ENCODE measurements at places on chromosomes 6 and 20.
A peak's percentile ranks its signal among the peaks of the same experiment; 100 is the strongest.

DNA sequence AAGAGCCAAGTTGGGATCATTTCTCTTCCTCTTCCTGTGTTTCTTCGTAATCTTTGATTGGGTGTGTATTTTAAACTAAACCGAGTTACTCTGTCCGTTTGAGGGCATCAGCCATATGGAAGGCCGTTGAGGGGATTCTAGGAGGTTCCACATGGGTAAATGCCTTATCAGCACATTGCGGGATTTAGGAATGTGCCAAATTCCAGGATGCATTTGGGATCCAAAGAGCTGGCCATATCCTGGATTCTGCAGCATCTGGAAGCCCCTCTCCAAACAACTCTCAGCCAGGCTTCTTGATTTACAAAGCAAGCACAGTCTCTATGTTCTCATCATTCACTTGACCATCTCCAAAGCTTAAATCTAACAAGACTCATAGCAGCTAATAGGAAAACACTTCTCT is 67.6 kb upstream of the RIN2 start:
- DNase-seq: peak; percentile 25

DNA sequence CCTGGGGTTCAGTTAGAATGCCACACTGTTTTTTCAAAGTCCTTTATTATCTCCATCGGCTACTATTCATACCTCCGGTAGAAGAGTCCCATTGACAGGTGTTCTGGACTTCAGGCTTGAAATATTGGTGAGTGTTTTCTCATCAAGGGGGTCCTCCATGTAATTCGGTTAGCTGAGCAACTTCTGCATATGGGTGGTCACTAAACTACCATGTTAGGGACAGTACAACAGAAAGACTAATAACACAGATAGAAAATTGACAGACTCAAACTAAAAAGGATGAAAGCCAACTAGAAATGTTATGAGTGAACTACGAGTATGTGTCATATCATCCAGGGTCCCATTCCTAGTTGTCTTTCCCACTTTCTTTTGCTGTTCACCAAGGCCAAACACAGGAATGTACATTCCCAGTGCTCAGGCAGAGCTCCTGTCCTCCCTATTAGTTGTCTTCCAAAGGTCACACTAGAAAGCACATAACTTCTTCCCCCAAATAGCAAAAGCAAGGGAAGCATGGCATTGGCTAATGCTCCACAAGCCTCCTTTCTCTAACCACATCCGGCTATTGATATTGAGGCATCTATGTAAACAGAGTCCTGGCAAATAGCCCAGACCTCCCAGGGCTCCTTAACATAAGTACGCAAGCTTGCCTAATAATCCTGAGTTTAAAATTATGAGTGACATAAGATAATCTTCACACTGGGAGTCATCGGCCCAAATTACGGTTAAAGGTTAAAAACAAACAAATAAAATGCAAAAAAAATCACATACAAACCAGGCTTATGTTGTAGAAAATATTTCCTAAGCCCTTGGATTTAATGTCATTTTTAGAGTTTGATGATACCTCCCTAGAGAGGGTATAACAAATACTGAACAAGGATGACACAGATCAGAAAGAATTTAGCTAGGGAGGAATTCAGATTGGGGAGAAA is 13.2 kb downstream of the CCN2 start:
- no peak for DNase-seq

GRCh38 chr6:157221049-157221816 is 102.1 kb downstream of the TMEM242 start:
- peak; percentile 97 for DNase-seq

DNA sequence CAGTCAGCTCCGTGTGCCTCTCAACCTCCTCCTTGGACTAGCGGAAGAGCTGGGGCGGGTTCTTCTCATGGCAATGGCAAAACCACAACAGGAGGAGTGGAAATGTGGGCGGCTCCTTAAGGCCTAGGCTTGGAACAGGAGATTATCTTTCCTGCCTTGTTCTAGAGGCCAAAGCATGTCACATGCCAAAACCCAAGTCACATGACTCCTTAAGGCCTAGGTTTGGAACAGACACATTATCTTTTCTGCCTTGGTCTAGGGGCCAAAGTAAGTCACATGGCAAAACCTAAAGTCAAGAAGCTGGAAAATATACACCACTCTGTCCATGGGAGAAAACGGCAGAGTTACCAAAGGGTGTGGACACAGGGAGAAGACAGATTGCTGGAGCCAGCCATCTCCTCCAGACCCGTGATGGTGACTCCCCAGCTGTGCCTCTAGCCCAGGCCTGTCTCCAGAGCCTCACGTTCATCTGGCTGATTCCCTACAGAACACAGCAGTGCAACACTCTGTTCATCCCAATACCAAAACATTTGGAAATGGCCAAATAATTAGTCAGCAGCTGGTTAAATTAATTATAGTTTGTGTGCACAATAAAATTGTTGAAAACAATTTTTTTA is 34.2 kb downstream of the ANKRD60 start:
- peak; percentile 63 for DNase-seq

GRCh38 chr6:32188381-32189068 is 1.5 kb downstream of the PBX2 start:
- DNase-seq: no peak
